ENCODE measurements at places on chromosomes 6 and 20.

- DNase-seq: no peak
These were observed 101.6 kb upstream of the CEP162 start for GRCh38 chr6:84329077-84329476.

GRCh38 chr20:46221256-46221833 is 87.0 kb downstream of the CDH22 start:
- no peak for DNase-seq

DNA sequence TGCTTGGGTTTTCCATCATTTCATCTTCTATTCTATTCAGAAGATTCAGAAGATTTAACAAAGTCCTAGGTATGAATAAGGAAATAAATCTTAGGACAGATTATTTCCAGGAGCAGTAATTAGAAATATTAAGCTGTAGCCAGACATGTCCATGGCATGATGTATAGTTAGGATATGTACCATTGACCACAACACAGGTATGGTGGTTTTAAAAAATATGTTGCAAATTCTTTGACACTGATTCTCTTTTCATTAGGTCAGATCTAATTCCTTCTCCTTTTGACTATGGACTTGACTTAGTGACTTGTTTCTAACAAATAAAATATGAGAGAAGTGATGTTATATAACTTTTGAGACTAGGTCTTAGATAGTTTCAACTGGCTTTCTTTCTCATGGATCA is 23.5 kb upstream of the PDE7B start:
- DNase-seq: no peak

- DNase-seq: peak; percentile 40
These were observed 606 bp downstream of the ID4 start for GRCh38 chr6:19837511-19838441.

DNA sequence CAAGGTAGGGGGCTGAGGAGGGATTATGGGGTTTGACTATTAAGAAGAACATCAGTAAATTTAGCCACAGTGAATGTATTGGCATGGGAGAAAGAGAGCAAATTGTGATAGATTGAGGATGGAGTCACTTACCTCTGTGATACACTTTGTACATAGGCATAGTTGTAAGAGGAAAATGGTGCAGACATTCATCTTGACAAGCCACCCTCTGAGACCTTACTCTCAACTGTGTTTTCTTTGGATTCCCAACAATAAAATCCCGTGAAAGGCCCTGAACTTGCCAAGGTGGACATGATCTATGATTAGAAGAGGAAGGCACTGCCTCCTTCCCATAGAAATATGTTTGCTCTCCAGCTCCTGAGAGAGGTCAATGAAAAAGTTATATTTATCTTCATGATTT is 18.6 kb upstream of the TENT5A start:
- no peak for DNase-seq

- peak; percentile 36 for DNase-seq
These were observed 59.0 kb upstream of the RNF146 start for GRCh38 chr6:127207591-127208120.

DNA sequence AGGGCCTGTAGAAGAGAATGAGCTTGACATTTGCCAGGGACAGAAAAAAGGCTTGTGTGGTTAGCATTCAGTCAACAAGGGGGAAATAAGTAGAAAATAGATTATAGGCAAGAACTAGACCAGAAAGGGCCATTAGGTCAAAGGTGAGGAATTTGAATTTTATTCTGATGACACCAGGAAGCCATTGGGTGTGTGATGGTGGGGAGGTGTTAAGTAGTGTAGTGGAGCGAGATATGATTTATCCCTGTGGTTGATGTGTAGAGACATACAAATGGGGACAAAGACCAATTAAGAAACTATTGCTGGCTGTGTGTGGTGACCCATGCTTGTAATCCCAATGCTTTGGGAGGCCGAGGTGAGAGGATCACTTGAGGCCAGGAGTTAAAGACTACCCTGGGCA is 11.0 kb downstream of the DSTN start:
- DNase-seq: no peak

DNA sequence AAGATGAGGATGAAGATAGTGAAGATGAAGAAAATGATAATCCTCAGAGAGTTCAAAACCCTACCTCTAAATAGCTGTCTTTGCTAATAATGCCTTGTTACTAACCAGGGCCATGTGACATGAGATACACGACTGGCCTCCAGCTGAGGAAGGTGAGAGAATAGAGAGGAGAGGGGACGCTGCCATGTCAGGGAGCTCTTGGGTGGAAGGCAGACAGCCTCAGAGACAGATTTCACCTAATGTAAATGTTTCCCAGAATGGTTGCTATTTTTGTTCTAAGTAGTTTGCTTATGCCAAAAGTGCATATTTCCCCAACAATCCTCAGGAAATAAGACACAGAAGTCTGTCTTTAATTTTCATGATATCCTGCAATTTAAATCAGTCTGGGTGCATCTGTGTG is 138.4 kb downstream of the ELOVL4 start:
- DNase-seq: no peak

GRCh38 chr6:129329678-129330077 is 380.3 kb downstream of the ARHGAP18 start:
- DNase-seq: no peak

DNA sequence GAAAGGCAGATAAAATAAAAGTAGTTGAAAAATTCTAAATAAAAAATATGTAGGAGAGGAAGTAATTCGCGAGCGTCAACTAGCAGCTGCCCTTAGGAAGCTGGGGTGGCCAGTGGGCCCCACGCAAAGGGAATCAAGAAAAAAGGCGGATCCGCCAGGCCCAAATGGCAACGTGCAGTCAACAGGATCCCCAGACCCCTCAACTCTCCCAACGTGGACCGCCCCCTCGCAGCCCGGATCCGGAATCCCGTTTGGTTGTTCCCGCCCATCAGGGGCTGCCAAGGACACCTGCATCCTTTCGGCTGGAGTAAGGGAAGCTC is 296 bp downstream of the DZANK1 start:
- no peak for DNase-seq

DNA sequence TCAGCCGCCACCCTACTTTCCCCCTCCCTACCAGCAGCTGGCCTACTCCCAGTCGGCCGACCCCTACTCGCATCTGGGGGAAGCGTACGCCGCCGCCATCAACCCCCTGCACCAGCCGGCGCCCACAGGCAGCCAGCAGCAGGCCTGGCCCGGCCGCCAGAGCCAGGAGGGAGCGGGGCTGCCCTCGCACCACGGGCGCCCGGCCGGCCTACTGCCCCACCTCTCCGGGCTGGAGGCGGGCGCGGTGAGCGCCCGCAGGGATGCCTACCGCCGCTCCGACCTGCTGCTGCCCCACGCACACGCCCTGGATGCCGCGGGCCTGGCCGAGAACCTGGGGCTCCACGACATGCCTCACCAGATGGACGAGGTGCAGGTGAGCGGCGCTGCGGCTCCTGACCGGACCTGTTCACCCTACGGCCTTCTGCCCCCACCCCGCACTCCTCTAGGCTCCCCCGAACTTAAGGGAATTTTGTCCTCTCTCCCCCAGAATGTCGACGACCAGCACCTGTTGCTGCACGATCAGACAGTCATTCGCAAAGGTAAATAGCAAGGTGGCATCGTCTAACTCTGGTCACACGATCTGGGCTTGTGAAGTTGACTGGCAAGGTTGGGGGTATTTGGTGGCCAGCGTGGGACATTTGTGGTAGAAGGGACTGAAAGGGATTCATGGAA is 2.3 kb downstream of the TFAP2C start:
- DNase-seq: no peak

- DNase-seq: no peak
These were observed 41.9 kb downstream of the OGFRL1 start for GRCh38 chr6:71330501-71330900.

GRCh38 chr6:56549014-56549413 is 93.7 kb downstream of the DST start:
- DNase-seq: peak; percentile 32

DNA sequence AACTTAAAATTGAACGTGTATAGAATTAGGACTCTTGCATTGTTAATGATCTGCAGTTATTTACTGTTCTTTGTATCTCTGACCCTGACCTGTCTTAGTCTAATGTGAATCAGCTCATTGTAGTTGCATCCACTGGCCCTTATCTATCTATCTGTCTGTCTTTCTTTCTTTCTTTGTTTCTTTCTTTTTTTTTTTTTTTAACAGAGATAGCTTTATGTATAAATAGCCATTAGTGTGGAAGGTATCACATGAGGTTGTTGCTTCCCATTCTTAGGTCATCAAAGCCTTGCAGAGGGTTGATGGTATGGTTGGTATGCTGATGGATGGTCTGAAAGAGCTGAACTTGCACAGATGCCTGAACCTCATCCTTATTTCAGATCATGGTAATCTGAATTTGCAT is 59.9 kb downstream of the ENPP1 start:
- peak; percentile 82 for DNase-seq

- DNase-seq: no peak
These were observed 31.2 kb downstream of the CITED2 start for GRCh38 chr6:139343052-139343750.

- DNase-seq: no peak
These were observed 1.6 kb upstream of the REV3L start for GRCh38 chr6:111484633-111484930.

DNA sequence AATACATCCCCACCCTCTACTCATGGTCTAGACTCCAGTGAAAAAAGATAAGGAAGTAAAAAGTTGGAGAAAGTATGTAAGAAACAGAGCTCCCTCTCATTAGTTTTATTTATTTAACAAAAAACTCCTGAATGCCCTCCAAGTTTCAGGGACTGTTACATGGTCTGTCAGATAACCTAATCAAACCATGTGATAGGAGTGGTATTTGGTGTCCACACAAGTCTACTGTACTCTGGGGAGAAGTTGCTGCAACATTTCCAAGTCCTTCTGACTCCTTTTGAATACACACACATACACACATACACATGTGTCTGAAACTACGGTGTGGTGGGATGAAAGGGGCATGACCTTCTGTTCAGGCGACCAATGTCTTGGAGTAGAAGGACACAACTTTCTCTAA is 320.0 kb downstream of the ADGRG6 start:
- no peak for DNase-seq

- peak; percentile 20 for DNase-seq
These were observed at the start of gene NHSL1 for GRCh38 chr6:138499303-138500018. NHSL1 (minus strand) TSS chr6:138499494; CDS start chr6:138499290, 204 bp downstream.
